ENCODE measurements at places on chromosomes 2 and 18.

DNA sequence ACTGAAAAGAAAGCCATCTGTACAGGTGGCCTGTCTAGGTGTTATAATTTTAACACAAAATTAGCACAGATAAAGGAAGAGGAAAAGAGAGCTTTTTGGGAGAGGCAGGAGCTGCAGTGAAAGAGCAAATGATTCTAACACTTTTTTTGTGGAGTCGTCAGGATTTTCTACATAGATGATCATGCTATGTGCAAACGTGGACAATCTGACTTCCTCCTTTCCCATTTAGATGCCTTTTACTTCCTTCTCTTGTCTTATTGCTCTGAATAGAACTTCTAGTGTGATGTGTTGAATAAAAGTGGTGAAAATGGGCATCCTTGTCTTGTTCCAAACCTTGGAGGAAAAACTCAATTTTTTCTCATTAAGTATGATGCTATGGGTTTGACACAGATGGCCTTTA lies 334.5 kb downstream of the NBAS start:
- no peak for DNase-seq

DNA sequence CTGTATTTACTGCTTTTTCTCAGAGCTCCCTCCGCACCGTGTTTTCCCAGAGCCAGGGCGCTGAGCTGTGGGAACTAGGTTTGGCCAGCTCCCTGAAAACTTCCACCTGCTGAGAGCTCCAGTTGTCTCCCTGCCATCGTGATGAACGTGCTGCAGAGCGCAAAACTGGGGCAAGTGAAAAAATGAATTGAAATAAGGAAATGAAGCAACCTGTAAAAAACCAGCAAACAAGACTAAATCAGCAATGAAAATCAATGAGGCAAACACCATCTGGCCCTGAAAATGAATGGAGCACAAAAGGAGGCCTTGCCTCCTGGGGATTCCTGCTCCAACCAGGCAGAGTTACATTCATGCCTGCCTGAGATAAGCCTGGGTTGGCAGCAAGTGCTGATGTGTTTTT lies 129.9 kb downstream of the MARCHF4 start:
- DNase-seq: no peak

- DNase-seq: no peak
Observed at GRCh38 chr18:7633171-7633570, 66.1 kb downstream of the PTPRM start.

- no peak for DNase-seq
Observed at GRCh38 chr2:56613254-56613653, 429.5 kb downstream of the CCDC85A start.

DNA sequence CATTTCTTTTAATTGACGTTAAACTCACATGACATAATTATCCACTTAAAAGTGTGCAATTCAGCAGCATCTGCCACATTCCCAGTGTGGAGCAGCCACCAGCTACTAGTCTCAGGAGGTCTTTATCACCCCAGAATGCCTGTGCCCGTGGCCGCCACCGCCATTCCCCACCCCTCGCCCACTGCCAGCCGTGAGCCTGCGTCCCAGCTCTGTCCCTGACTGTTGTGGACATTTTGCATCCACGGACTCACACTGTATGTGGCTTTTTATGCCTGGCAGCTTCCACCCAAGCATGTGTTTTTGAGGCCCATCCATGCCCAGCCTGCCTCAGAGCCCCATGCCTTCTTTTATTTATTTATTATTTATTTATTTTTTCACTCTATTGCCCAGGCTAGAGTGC lies 9.2 kb downstream of the BOK start:
- no peak for DNase-seq

DNA sequence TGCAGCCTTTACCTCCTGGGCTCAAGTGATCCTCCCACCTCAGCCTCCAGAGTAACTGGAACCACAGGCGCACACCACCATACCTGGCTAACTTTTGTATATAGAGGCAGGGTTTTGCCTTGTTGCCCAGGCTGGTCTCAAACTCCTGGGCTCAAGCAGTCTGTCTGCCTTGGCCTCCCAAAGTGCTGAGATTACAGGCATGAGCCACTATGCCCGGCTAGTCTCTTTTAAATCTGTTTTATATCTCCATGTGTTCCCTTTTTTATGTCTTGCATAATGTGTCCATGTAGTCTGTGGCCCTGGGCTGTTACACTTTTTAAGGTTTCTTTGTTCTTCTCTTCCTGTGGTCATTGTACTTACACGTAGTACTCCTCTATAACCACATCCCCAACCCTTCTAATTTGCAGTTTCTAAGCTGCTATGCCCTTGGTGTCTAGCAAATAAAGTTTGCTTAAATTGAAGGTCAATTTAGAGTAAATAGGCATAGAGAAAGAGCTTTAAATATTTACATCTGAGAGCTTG lies 168.2 kb downstream of the MCFD2 start:
- no peak for DNase-seq

GRCh38 chr2:73896362-73897239 lies 3.8 kb downstream of the ACTG2 start:
- DNase-seq: no peak

Measured in stimulated activated CD4-positive, alpha-beta T cell treated with anti-CD3 and anti-CD28 coated beads, Interleukin-1b, Interleukin-23, amount 100 ng/mL, for 1 hour (primary cell).